ENCODE measurements at places on chromosomes 1 and 21. TPM values are rescaled to one million over a fixed set of nuclear protein-coding genes. Genes with fewer than 3 reads are reported as not detected.

- DNase-seq = no peak
These were observed 30.3 kb downstream of the PTPRC start for GRCh38 chr1:198669023-198669698.

The PDPN gene
- 5.7 TPM for total RNA-seq

- DNase-seq = no peak
These were observed 430.4 kb upstream of the CHRM3 start for GRCh38 chr1:238955934-238956333.

GRCh38 chr1:39016604-39017171 is 9.5 kb upstream of the NDUFS5 start:
- no peak for DNase-seq

The ACTL8 gene
- not detected for total RNA-seq

The F13B gene
- not detected for total RNA-seq

The CD244 gene
- not detected for total RNA-seq

The SLAMF1 gene
- total RNA-seq = 3.3 TPM

DNA sequence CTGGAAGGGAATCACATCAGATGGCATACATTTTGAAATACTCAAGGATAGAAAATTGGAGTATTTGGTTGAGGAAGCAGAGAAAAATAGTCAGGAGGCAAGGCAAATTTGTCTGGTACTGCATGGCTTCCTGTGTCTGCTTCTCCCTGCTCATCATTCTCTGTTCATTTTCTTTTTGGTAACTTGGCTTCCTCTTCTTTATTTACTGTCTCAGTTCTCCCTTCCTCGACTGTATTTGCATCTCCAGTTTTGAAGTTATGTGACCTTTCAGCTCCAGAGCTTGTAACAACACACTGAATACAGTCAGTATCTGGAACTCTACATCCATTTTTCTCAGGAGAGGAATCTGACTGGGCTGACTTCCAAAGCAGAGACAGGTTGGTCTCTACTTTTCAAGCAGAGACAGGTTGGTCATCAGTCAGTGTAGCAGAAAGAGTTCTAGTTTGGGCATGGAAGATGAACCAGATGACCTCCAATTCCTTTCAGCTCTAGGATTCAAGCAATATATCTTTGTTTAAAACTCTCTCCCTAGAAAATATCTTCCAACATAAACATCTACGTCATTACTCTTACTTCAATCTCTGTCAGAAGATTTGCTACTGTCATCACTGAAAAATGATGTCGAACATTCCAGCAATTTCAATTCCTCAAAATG is 571.2 kb downstream of the ADGRL2 start:
- no peak for DNase-seq

The DNALI1 gene
- 3.7 TPM for total RNA-seq

GRCh38 chr1:55375617-55376258 is 160.6 kb upstream of the USP24 start:
- DNase-seq = peak; percentile 30

DNA sequence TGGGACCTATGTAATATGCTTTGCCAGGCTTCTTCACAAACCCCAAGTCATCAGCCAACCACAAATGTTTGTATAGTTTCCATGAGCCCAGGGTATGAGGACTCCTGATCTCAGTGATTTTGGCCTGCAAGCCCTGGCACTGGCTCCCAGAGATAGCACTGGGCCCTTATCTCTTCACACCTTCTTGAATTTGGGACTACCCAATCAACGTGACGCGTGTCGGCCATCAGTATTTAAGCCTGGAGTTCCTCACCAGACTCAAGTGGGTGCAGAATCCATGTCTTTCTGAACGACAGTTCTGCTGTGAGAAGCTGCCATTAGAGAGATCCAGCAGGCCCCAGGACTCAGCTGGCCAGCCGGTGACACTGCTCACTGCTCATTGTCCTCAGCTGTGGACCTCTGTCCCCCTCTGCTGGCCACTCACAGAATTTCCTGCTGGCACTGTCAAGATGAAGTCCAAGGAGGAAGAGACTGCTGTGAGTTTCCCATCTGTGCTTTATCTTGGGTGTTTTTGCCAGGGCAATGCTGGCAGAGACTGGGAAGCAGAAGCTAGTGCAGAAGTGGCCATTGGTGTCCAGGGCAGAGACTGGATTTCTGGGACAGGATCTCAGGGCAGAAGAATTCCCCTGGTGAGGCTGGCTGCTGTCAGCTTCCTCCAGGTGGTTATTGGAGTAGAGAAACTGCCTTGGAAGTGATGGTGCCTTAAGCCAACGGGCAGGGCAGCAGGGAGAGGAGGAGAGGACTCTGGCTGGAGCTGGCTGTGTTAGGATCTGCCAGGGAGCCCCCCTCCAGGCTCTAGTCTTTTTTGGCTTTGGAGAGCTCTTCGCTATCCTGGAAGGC is 28.4 kb downstream of the TMCC2 start:
- DNase-seq = peak; percentile 93

GRCh38 chr1:208080396-208081286 is 163.5 kb downstream of the PLXNA2 start:
- no peak for DNase-seq

The CCDC27 gene
- not detected for total RNA-seq

The TNFRSF4 gene
- 0.55 TPM for total RNA-seq

The EPHA10 gene
- total RNA-seq = 79.3 TPM

DNA sequence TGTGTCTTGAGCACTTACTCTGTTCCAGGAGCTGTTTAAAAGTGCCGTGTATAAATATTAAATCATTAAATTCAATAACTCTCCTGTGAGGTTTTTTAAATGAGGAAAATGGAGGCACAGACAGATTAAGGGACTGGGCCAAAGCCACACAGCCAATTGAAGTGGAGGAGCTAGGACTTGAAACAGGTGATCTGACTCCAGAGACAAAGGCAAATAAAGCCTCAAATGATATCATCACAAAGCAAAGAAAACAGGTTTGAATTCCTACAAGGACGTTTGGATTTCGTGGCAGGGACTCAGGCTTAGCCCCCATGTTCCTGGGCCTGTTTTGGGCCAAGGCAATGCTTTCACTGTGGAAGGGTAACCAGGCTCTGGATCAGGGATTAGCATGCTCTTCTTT is 45.2 kb upstream of the DMBX1 start:
- DNase-seq = no peak

The TENT5C gene
- total RNA-seq = 16.5 TPM

DNA sequence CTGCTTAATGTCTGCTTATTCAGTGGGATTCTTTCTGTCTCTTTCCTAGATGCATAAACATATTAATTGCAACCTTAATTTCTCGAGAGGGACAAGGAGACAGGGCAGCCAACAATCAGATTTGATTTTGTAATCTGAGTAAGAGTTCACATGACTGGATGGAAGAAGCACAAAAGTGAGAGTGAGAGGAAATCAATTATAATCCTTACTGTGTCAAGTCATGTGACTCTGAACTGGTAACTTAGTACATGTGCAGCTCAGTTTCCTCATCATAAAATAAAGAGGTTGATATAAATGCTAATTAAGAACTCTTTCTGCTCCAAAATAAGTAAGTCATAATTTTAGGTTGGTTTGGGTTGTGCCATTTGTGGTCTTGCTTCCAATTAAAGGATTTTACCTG is 439.5 kb downstream of the AMY1C start:
- DNase-seq = no peak

GRCh38 chr1:230215031-230215430 is 148.0 kb downstream of the GALNT2 start:
- DNase-seq = peak; percentile 69

GRCh38 chr1:41277371-41277975 is 35.4 kb upstream of the SCMH1 start:
- DNase-seq = no peak

The GBP6 gene
- total RNA-seq = not detected

GRCh38 chr1:234639961-234640360 is 30.0 kb upstream of the IRF2BP2 start:
- DNase-seq = no peak

DNA sequence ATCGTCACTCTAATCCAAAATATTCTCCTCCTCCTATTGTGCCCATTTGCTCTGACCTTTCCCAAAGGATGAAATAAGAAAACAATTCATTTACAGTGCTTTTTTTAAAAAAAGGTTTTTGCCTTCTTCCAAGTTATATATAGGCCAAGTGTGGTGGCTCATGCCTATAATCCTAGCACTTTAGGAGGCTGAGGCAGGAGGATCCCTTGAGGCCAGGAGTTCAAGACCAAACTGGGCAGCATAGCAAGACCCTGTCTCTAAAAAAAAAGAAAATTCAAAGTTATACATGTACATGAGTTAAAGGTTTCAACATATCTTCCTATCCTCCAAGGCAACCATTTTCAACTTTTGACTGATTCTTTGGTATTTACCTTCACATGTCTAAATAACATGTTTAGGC is 10.1 kb upstream of the USP1 start:
- no peak for DNase-seq

DNA sequence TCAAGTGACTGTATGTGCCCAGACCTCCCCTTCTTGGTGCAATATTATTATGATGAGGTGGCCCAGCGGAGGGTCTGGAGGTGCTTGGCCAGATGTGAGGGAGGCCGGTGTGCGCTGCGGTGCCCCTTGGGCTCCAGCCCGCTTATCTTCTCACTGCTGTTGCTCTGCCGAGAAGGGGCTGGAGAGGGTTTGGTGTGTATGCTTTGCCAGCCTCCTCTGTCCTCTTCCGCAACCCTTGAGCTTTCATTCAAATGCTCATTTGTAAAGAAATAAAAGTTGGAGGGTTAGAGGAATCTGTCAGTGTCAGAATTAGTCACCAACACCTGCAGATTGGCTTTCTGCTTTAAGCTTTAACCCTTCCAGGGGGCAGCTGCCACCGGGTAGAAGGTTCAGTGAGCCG is 19.7 kb downstream of the RNF220 start:
- no peak for DNase-seq

GRCh38 chr21:43639470-43640353 is 19.6 kb downstream of the HSF2BP start:
- no peak for DNase-seq

DNA sequence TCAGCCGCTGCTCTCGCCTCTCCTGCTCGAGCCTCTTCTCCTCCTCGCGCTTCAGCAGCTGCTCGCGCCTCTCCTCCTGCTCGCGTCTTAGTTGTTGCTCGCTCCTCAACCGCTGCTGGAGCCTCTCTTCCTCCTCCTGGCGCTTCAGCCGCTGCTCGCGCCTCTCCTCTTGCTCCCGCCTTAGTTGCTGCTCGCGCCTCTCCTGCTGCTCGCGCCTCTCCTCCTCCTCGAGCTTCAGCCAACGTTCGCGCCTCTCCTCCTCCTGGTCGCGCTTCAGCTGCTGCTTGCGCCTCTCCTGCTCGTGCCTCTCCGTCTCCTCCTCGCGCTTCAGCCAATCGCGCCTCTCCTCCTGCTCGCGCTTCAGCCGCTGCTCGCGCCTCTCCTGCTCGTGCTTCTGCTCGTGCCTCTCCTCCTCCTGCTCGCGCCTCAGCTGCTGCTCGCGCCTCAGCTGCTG is 3.7 kb downstream of the TCHH start:
- no peak for DNase-seq

DNA sequence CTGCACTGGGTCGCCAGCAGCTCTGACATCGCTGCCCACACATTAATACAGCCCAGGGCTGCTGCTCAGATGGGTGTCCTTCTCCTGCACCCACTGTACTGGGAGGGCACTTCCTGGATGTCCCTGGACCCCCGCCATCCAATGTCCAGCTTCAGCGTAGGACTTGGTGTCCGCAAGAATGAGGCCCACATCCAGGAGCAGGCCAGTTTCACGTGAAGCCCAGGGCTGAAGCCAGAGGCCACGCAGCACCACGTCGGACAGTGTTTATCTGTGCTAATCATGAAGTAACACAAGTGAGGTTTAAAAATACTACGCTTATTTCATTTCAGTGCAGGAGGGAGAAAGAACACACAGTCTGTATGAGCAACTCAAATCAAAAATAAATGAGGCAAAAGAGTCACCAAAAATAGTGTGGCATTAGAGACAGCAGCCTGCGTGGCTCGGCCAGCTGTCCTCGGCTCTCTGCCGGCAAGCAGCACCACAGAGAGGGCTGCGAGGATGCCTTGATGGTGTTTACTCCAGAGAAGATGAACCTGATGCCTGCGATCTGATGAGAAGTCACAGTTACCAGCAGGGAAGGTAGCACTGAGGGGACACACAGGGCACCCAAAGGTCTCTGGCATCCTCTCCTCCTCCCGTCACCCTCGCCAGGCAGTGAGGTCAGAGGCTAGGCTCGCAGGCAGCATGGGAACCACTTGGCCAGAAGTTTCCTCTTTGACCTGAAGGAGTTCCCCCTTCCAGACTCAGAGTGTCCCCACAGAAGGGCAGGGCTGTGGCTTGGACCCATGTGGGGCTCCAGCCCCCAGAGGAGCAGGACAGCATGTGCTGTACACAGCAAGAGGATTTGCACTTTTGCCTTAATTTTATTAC is 22.1 kb upstream of the NPHP4 start:
- DNase-seq = no peak

DNA sequence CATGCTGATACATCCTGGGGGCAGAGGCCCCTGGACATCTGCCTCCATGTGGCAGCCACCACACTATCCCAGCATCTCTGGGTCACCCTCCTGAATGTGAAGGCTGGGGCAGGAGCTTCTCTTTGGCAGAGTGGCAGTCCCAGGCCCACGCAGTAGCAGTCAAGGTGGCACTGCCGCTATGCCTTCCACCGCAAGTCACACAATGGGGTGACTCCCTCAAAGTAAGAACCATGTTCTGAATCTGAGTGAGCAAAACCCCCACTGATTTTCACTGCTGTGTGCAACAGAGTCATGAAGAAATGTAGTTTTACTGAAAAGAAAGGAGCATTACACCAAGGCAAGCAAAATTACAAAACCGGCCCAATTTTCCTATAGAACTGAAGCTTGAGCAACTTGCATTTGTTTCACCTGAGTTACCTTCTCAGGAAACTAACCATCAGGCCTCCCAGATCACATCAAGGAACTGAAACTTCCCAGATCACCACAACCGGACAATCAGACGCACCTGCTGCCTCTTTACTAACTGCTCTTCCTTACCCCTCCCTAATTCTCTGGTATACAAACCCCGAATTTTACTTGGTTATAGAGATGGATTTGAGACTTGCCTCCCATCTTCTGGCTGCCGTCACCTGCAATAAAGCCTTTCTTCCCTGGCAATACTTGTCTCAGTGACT is 102.6 kb downstream of the PCP4 start:
- DNase-seq = no peak
